ENCODE measurements at places on chromosomes 3 and 15.
A peak's percentile ranks its signal among the peaks of the same experiment; 100 is the strongest.

GRCh38 chr3:72892870-72893269 is 5.0 kb downstream of the GXYLT2 start:
- DNase-seq, result no peak

GRCh38 chr3:61233746-61234145 is 17.5 kb downstream of the FHIT start:
- DNase-seq, result no peak

GRCh38 chr3:66195347-66195783 is 25.4 kb upstream of the SLC25A26 start:
- peak; percentile 9 for DNase-seq

GRCh38 chr3:42638339-42638842 is 15.1 kb upstream of the ZBTB47 start:
- DNase-seq, result no peak

DNA sequence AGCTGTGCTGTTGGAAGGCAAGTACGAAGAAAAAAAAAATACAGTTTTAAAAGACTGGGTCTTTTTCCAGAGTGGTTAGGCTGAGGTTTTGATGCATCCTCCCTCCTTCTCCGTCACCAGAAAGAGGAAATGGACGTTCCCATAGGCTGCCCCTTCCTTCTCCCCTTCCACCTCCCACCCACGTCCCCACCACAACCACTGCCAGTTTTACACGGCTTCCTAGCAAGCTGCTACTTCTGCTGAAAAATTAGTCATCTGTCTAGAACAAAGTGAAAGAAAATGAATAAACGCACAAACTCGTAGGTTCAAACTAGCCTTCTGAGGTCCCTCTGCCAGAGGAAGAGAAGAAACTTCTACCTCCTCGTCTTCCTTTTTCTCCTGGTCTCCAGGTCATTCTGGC is 71.6 kb upstream of the RPL35A start:
- peak; percentile 63 for DNase-seq

DNA sequence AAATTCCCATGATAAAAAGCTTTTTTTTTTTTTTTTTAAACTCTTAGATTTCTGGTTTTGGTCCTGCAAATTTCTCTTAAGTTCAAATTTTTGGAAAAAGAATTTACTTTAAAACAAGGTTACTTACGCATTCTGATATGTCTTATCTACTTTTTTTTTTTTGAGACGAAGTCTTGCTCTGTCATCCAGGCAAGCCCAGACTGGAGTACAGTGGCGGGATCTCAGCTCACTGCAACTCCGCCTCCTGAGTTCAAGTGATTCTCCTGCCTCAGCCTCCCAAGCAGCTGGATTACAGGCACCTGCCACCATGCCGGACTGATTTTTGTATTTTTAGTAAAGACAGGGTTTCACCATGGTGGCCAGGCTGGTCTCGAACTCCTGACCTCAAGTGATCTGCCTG is 83.2 kb downstream of the RASA2 start:
- no peak for DNase-seq

DNA sequence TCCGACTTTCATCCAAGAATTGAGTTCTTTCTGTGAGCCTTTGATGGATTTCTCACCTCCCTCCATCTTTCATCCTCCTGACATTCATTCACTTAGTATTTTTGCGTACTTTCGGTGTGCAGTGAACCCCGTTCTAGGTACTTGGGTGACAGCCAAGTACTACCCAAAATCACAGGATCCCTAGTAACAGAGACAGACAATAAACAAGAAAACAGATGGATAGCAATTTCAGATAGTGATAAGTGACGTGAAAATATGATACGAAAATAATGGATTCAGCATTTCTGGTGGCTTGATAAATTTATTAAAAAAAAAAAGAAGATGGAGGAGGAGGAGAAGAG is 264 bp upstream of the CMTM6 start:
- no peak for DNase-seq

DNA sequence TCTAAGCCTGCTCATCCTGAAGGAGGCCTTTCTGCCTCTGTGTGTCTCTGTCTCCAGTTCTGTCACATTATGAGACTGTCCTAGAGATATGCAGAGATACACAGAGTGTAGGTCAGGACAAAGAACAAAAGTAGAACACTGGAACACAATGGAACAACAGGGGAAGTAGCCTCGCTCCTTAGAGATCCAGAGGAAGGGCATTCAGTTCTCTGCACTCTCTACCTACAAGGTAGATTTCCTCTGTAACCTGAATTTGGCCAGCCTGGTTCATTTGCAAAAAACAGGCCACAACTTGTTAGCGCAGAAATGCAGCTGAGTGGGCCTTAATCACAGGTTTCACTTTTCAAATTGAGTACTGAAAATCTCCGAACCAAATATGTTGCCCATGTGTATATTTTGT is 19.4 kb downstream of the NEK10 start:
- no peak for DNase-seq

GRCh38 chr3:197339841-197340520 is 41.6 kb upstream of the DLG1 start:
- no peak for DNase-seq

GRCh38 chr3:16239086-16239770 is 25.5 kb downstream of the DPH3 start:
- no peak for DNase-seq

- no peak for DNase-seq
Observed at GRCh38 chr15:72751751-72752455, 31.7 kb downstream of the ADPGK start.

DNA sequence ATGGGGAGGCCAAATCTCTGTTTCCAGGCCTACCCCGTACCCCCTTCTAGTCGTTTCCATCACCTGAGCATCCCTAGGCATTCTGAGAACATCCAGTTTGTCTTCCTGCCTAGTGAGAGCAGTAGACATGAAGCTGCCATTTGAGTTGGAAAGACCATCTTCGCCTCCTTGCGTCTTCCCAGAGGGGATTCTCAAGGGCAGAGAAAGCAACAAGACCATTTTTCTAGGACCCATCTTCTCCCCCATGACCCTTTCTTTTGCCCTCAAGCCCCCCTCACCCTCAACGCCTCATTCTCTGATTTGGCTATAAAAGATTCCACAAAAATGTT is 148.7 kb upstream of the BHLHE40 start:
- no peak for DNase-seq

GRCh38 chr3:85554153-85554552 is 595.4 kb downstream of the CADM2 start:
- no peak for DNase-seq

- DNase-seq, result peak; percentile 85
Observed at GRCh38 chr15:89430530-89431341, 65.6 kb downstream of the RHCG start.

DNA sequence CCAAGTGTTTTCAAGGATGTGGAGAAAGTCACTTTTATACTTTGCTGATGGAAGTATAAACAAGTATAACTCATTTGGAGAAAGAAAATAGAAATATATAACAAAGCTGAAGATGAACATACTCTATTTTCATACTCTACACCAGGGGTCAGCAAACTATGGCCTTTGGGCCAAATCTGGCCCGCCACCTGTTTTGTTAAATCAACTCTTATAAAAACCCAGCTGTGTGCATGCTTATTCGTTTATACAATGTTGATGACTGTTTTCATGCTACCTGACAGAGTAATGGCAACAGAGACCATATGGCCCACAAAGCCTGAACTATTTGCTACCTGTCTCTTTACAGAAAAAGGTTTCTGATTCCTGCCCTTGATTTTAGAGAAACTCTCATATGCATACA is 124.0 kb downstream of the NR1D2 start:
- DNase-seq, result no peak

GRCh38 chr15:68972201-68973065 is 42.1 kb upstream of the NOX5 start:
- DNase-seq, result no peak

- DNase-seq, result no peak
Observed at GRCh38 chr3:64759811-64760210, 72.0 kb upstream of the ADAMTS9 start.

DNA sequence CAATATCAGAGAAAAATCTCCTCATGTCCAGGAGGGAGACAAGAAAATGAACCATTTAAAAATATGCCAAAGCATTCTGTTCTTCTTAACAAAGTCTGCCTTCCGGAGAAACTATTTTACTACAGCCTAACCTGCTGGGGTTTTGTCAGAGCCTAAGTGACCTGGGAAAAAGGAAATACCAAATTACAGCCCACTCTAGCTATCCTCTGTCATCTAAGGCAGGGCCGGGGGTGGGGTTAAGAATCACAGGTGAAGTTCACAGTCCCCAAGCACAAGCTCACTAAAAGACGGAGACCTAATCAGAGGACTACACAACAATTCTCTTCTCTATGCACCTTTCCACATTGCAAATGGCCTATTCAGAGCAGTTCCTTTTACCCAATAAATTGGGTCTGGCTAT is 116.6 kb downstream of the TRIM42 start:
- DNase-seq, result no peak

- no peak for DNase-seq
Observed at GRCh38 chr15:48010316-48010715, 110.5 kb upstream of the SLC24A5 start.

- peak; percentile 14 for DNase-seq
Observed at GRCh38 chr15:68054628-68055223, 611 bp downstream of the PIAS1 start.

- DNase-seq, result no peak
Observed at GRCh38 chr3:152811974-152812760, 22.8 kb upstream of the P2RY1 start.

- no peak for DNase-seq
Observed at GRCh38 chr3:15694628-15695027, 93.1 kb downstream of the BTD start.

GRCh38 chr3:151550642-151551041 is 89.8 kb upstream of the IGSF10 start:
- no peak for DNase-seq

- DNase-seq, result no peak
Observed at GRCh38 chr15:45197512-45197911, 9.7 kb upstream of the SHF start.

DNA sequence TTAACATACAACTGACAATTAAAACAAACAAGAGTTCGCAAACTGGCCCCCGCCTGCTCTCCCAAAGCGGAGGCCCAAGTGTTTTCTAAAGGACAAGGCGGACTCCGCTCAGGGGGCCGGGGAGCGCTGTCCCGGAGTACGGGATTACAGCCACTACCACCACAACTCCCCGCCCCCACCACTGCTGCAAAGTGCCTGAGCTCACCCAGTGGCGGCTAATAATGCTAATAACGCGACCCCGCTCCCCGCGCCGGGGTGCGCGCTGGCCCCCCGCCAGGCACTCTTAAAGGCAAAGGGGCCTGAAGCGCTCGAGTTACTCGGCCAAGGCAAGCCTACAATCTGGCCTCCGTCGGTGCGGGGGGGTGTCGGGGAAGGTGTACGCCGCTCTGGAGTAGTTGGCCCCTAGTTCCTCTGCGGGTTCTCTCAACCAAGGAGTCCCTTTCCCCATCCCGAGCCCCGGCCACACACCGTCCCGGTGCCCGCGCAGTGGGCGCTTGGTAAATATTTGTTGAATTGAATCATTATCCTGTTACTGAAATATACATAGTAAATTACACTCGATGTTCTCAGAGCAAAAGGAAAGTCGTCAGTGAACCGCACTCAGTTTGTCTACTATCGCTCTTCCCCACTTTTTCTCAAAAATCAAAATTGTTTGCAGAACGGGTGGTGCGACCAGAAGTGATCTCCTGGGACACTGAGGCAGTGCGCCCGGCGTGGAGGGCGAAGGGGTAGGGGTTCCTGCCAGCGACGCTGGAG is 827 bp downstream of the WNT5A start:
- DNase-seq, result no peak

GRCh38 chr3:194069421-194070219 is 66.3 kb upstream of the HES1 start:
- DNase-seq, result no peak

DNA sequence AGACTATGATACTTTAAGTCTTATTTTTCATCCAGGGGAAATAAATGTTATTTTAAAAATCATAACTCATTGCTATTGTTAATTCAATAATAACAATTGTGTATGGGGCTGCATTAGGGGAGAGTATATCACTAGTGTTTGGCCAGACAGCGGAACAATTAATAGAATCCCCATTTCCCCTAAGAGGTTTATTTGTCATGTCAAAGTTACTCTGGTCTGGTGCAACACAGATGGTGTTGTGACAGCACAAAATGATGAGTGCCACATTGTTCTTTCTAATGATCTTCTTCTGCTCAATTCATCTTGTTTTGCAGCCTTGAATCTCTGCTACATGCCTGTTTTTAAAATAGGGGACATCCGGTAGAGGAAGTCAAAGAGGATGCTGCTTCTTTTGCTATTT is 351.6 kb downstream of the NSUN3 start:
- DNase-seq, result no peak

- peak; percentile 84 for DNase-seq
Observed at GRCh38 chr15:75029378-75030022, 6.1 kb downstream of the PPCDC start.

GRCh38 chr3:42802876-42803413 is 1.3 kb downstream of the HIGD1A start:
- DNase-seq, result no peak

DNA sequence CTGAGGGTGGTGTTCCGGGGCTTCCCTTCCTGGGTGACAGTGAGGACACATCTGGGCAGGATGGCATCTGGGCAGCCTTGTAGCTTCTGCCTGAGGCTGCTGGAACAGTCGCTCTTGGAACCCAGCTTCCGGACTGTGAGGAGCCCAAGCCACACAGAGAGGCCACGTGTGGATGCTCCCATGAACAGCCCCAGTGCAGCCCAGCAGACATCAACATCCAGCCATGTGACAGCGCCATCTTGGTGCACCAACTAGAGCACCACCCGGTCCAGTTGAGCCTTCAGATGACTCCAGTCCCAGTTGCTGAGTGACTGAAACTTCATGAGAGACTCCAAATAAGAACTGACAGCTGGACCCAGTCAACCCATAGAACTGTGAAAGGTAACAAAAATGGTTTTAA is 15.5 kb upstream of the CTSH start:
- DNase-seq, result no peak

GRCh38 chr3:48784426-48785120 is 63.1 kb downstream of the PRKAR2A start:
- no peak for DNase-seq

DNA sequence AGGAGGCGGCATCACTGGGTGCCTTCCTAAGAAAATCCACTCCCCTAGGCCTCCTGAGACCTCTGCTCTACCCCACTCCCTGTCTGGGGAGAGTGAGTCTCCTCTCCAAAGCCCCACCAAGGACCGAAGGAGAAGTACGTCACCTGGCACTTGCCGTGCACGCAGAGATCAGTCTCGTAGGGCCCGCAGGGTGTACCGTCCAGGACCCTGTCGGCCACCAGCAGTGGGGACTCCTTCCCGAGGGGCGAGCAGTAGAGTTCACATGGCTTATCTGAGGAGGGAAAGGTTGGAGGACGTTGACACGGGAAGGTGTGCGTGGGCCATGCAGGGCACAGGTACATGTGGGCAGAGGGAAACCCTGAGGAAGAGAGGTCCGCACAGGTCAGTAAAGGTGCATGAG is 232.9 kb downstream of the ADAMTS17 start:
- no peak for DNase-seq
